Hepatocyte (in vitro differentiated cells): ENCODE measurements at places on chromosomes 3 and 15. TPM values are rescaled to one million over a fixed set of nuclear protein-coding genes. Genes with fewer than 3 reads are reported as not detected.

- H3K4me1 ChIP-seq = peaks cover 13% of the 10 kb centered on the region
- DNase-seq = peak; percentile 21
- H3K27ac ChIP-seq = no peak overlapping the region
- H3K4me3 ChIP-seq = peak overlapping the region; percentile 5
- H3K27me3 ChIP-seq = peaks cover 72% of the 10 kb centered on the region
These were observed 549 bp downstream of the TRH start for GRCh38 chr3:129974833-129975704.

DNA sequence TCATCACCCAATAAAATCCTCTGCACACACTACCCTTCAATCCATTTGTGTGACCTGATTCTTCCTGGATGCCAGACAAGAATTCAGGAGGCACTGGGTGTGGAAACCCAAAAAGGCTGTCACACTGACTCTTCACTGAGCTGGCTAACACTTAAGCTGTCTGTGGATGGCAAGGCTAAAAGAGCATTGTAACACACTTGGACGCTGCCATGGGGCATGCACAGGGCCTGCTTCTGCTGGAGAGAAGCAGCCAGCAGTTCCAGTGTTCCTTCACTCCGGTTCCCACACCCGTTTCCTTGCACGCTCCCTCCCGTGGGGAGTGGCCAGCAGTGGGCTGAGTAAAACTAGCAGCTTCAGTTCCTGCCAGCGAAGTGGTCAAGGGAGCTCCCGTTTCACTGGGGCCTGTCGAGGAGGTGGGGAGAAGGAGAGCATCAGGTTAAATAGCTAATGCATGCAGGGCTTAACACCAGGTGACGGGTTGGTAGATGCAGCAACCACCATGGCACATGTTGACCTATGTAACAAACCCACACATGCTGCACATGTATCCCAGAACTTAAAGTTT is 737.1 kb downstream of the FHIT start:
- H3K4me3 ChIP-seq = no peak overlapping the region

GRCh38 chr3:124831628-124832199 is 55.5 kb downstream of the ITGB5 start:
- no peak overlapping the region for H3K4me3 ChIP-seq
- H3K27ac ChIP-seq = peak overlapping the region; percentile 98

DNA sequence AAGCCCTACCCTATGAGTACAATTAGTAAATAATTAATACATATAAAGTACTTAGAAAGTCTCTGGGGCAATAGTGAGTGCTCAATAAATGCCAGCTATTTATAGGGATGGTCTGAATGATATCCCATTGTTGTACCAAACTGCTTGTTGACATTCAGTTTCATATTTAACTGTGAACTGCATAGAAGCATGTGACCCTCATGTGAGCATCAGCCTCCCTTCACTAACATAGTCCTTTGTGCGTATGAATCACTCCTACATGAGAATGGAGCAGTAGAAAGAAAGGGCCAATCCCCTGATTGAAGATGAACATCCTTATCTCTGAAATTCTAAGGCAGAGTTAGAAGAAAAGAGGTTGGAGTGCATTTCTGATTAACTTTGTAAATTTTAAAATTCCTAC is 68.7 kb upstream of the ATP10A start:
- H3K27me3 ChIP-seq = no peaks in the 10 kb centered on the region
- no peak overlapping the region for H3K4me3 ChIP-seq
- H3K4me1 ChIP-seq = peaks cover 4% of the 10 kb centered on the region
- no peak overlapping the region for H3K27ac ChIP-seq
- H3K36me3 ChIP-seq = no peaks in the 10 kb centered on the region

DNA sequence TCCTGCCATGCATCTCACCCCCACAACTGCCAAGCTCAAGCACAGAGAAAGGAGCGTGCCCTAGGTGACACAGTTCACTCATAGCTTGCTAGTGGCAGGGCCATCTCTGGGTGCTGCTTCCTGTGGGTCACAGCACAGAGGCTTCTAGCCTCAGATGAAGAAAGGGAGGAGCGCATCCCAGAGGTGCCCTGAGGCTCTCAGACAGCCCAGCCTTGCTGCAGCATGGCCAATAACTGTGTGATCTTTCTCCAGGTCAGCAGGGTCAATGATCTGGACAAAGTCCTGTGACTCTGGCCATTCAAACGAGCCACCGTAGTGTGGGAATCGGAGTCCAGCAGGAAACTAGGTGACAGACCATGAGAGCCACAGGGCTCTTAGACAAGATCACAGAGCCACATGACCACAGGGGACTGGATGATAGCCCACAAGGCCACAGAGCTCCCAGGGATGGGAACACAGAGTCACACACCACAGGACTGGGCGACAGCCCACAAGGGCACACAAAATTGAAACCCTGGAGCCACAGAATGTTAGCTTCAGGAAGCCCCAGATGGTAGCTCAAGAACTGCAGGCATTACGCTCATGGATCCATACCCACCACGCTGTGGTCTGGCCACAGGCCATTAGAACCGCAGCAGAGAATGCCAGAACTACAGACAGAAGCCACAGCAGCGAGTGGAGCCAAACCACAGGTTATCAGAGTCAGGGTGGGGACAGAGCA is 25.9 kb upstream of the GRIP2 start:
- no peak for DNase-seq
- H3K4me1 ChIP-seq = peaks cover 5% of the 10 kb centered on the region
- no peaks in the 10 kb centered on the region for H3K36me3 ChIP-seq

DNA sequence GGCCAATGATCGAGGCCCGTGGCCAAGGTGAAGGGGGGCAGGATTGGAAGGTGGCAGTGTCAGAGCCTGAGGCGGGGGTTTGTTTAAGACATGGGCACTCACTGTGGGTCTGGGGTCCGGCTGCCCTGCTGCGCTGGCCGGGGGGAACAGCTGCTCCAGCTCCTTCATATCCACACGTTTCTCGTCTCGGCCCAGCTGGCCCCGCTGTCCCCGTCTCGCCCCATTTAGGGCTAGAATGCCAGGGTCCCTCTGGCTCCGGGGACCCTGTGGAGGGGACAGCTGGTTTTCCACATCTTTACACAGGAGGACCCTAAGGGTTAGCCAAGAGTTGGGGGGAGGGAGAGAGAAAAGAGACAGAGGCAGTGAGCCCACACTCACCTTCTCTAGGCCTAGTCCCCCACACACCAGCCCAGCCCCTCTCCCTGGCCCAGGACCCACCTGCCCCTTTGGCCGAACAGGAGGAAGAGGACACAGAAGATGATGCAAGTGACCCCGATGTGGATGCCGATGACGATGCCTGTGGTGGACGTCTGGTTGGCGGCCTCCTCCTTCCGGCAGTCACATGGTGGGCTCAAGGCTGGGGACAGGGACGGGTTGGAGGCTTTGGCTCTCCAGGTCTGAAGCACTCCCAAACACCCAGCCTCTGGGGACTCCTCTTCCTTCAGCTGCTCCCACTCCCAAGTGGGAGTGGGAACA is 25.0 kb downstream of the RNU5B-1 start:
- peaks cover 9% of the 10 kb centered on the region for H3K4me1 ChIP-seq
- H3K36me3 ChIP-seq = no peaks in the 10 kb centered on the region
- DNase-seq = no peak
- no peak overlapping the region for H3K4me3 ChIP-seq
- no peaks in the 10 kb centered on the region for H3K27me3 ChIP-seq

- no peak for DNase-seq
- no peaks in the 10 kb centered on the region for H3K4me1 ChIP-seq
- no peak overlapping the region for H3K27ac ChIP-seq
These were observed 51.8 kb downstream of the TMEM108 start for GRCh38 chr3:133089906-133090485.

- no peak for DNase-seq
- H3K27ac ChIP-seq = no peak overlapping the region
- no peak overlapping the region for H3K4me3 ChIP-seq
These were observed 29.8 kb downstream of the NRG4 start for GRCh38 chr15:75982468-75982867.

DNA sequence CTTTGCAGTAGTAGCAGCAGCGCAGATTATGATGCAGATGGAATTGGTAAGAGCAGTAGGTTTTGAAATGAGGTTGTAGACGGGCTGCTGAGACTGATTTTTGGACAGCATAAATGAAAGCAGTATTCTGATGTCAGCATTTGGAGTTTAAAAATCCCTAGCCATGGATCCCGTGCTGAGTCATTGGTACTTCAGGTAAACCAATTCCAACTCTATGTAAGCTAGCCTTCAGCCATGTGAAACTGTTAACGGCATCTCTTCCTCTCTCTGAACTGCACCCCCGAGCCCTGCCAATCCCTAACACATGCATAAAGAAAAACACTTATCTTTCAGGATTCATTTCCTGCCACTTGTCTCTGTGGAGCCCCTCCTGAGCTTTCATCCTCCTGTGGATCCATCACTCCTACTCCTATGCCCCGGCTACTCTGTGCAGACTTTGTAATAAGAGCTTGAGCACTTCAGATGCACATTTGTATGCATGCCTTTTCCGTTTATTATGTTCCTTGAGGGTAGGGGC is 119.0 kb downstream of the AKAP13 start:
- no peak for DNase-seq
- no peaks in the 10 kb centered on the region for H3K27me3 ChIP-seq
- H3K4me3 ChIP-seq = no peak overlapping the region
- H3K4me1 ChIP-seq = peaks cover 51% of the 10 kb centered on the region
- no peak overlapping the region for H3K27ac ChIP-seq

DNA sequence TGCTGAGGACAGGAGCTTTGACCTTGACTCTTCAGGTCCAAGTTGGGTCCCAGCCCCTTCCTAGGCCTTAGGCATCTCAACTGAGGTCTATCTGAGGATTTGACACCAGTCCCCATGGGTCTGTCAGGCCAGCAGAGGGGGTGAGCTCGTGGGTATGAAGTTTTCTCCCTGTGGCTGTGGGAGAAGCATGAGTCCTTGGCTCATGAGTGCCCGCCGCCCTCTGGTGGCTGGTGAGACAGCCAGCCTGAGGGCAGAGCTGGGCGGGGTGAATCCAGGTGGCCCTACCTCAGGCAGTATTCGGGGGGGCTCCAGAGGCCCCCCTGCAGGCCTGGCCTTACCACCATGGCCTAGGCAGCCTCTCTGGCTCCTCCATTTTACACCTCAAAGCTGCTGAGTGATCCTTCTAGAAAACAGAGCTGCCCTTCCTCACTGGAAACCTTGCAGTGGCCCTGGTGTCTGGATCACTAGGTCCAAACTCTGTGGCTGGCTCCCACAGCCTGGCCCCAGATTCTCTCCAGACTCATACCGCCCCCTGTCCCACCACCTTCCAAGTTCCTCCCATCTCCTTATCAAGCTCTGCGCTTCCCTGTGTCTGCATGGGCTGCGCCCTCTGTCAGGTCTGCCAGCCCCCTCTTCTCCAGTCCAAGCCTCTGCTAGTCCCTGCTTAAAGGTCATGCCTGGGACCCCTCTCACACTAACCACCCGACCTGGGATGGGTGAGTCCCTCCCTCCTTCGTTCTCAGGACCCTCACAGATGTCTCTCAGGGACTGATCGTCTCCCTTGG is 16.1 kb downstream of the SH2D7 start:
- no peaks in the 10 kb centered on the region for H3K27me3 ChIP-seq
- no peaks in the 10 kb centered on the region for H3K36me3 ChIP-seq
- no peak overlapping the region for H3K4me3 ChIP-seq
- peak; percentile 91 for DNase-seq

- H3K4me3 ChIP-seq = no peak overlapping the region
- DNase-seq = peak; percentile 28
- no peak overlapping the region for H3K27ac ChIP-seq
- H3K4me1 ChIP-seq = peaks cover 23% of the 10 kb centered on the region
These were observed 126.8 kb upstream of the ARHGEF3 start for GRCh38 chr3:56928379-56929068.

DNA sequence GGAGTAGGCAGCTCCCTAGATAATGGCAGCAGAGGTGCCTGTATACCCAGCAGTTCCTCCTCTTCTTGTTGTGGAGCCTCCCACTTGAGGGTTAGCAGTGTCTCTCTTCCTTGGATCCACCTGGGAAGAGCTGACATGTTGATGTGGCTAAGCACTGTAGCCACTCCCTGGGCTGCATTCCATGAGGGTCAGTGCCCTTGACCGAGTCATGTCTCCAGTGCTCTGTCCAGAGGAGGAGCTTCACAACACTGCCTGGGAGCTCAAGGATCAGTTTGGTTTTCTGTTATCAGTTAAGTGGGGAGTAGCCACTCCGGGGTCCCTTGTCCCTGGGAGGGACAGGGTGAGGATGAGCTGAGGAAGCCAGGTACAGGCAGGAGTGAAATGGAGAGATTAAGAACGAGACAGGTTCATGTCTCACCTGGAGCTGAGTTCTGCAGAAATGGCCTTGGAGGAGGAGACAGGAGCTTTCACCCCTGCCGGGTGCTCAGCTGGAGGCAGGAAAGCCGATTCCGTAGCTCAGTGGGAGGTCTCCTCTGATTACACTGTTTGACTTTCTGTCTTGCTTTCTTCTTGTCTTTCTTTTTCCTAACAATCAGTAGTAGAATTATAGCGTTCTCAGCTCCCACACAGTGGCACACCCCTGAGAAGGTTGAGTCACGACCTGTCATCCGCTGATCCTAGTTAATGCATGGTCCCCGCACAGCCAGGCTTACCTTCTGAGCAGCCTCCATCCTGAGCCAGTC is 57.9 kb upstream of the SEC22A start:
- H3K27ac ChIP-seq = peak overlapping the region; percentile 80
- H3K4me1 ChIP-seq = peaks cover 12% of the 10 kb centered on the region
- peak; percentile 51 for DNase-seq
- no peaks in the 10 kb centered on the region for H3K36me3 ChIP-seq
- H3K27me3 ChIP-seq = no peaks in the 10 kb centered on the region
- no peak overlapping the region for H3K4me3 ChIP-seq

DNA sequence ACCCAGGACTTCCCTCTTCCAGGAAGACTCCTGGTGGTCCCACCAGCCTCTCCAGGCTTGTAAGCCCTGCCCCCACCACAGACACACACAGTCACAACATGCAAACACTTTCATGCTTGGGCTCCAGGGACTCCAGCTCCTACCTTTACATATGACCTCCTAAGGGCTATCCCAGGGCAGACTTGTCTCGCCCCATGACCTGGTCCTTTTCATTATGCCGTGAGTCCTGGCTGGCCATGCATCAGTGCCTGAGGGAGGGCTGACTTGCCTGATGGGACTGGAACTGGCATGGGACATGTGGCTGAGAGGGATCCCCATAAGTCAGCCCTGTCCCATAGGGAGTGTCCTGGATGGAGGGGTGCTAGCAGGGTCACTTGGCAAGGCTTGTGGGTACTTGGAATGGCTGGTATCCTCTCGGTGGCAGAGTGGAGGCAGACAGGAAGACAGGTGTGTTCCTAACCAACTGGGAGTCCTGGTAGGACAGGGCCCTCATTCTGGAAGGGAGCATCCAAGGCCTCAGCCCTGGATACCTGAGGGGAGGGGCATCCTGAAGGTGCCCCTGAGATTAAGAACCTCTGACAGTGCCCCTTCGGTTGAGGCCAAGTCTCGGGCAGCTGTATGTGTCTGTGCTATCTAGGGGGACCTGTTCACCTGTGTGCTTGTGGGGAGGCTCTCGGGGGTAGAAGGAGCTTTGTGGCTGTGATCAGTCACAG is 540 bp upstream of the HHATL start:
- no peaks in the 10 kb centered on the region for H3K27me3 ChIP-seq
- no peaks in the 10 kb centered on the region for H3K36me3 ChIP-seq
- H3K4me1 ChIP-seq = no peaks in the 10 kb centered on the region
- no peak overlapping the region for H3K4me3 ChIP-seq

- no peaks in the 10 kb centered on the region for H3K27me3 ChIP-seq
- H3K4me1 ChIP-seq = no peaks in the 10 kb centered on the region
- no peak overlapping the region for H3K27ac ChIP-seq
- peak; percentile 32 for DNase-seq
These were observed 363.4 kb downstream of the GAP43 start for GRCh38 chr3:115986555-115987207.

- no peaks in the 10 kb centered on the region for H3K36me3 ChIP-seq
- DNase-seq = no peak
- peaks cover 14% of the 10 kb centered on the region for H3K4me1 ChIP-seq
- H3K4me3 ChIP-seq = no peak overlapping the region
- peak overlapping the region; percentile 58 for H3K27ac ChIP-seq
- no peaks in the 10 kb centered on the region for H3K27me3 ChIP-seq
These were observed 12.6 kb downstream of the LIMD1 start for GRCh38 chr3:45606991-45607712.

The TMEM212 gene
- total RNA-seq = not detected in 2 replicates

The LRRIQ4 gene
- total RNA-seq = not detected in 2 replicates

The KLHL40 gene
- not detected in 2 replicates for total RNA-seq

The WDR93 gene
- 0.13 TPM in 1 of 2 replicates, not detected in the other for total RNA-seq

The ACP3 gene
- 7.7 TPM in 2 replicates for total RNA-seq
